ENCODE measurements at places on chromosomes 3 and 15.

- DNase-seq: no peak
These were observed 233.5 kb upstream of the PROK2 start for GRCh38 chr3:72018343-72018984.

DNA sequence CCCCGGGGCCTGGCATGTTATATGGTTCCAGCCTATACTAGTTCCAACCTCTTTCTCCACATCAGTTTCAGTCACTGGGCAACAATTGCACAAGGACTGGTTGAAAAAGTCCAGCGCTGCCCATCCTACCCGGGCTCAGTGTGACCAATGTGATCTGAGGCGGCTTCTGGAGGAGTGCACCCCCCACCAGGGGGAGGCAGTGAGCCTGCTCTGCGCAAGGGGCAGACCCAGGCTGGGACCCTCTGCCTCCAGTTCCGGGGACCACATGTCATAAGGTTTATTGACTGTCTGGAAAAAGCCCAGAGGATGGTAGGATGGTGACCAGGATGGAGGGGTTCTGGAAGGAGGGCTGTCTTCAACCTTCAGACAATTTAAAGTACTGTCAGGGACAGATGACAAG lies 25.6 kb upstream of the NR2E3 start:
- no peak for DNase-seq

DNA sequence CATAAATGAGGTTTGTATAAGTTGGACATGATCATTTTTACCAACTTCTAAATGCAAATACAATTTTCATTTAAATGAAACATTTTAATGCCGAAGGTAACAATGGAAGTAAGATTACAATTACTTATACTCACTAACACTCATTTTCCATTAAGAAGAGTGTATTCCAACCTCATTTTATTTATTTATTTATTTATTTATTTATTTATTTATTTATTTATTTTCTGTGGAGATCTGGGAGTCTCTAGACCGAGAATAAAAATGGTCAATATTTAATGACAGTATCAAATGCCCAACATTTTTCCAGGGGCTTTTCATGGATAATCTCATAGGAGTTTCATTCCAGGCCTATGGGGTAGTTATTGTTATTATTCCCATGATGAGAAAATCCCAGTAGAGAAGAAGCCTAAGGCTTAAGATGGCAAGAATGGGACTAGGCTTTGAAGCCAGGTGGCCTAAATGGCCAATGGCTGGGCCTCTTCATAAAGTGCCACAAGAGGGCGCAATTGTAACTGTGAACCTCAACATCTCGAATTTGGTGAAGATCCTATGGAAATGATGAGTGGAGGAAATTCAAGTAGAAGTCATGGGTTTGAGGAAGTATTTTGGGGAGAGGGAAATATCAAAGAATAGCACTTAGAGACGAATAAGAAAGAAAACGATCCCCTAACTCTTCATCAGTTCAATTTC lies 21.3 kb downstream of the VGLL3 start:
- DNase-seq: peak; percentile 73

DNA sequence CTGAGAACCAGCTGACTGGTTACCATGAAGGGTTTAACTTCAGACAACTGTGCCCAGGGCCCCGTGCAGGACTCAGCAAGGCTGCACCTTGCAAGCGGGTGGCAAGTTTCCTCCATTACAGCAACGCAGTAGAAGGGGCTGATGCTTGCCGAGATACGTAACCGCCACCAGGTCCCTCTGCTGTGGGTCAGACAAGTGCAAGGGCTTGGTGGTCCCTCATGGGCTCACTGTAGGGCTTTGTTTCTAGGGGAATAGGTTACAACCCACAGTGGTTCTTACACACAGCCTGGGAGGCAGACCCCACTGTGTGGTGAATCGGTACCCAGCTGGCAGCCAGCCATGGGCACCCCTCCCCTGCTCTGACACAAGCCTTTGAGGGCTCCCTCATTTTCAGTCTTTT lies 15.5 kb upstream of the SNRPA1 start:
- no peak for DNase-seq

- DNase-seq: no peak
These were observed 312.1 kb upstream of the CHRM5 start for GRCh38 chr15:33656168-33656567.

All from SJCRH30 (cell line).